ENCODE measurements at places on chromosomes 7 and 10.

- DNase-seq = no peak
These were observed 4.7 kb upstream of the UNCX start for GRCh38 chr7:1227814-1228544.

DNA sequence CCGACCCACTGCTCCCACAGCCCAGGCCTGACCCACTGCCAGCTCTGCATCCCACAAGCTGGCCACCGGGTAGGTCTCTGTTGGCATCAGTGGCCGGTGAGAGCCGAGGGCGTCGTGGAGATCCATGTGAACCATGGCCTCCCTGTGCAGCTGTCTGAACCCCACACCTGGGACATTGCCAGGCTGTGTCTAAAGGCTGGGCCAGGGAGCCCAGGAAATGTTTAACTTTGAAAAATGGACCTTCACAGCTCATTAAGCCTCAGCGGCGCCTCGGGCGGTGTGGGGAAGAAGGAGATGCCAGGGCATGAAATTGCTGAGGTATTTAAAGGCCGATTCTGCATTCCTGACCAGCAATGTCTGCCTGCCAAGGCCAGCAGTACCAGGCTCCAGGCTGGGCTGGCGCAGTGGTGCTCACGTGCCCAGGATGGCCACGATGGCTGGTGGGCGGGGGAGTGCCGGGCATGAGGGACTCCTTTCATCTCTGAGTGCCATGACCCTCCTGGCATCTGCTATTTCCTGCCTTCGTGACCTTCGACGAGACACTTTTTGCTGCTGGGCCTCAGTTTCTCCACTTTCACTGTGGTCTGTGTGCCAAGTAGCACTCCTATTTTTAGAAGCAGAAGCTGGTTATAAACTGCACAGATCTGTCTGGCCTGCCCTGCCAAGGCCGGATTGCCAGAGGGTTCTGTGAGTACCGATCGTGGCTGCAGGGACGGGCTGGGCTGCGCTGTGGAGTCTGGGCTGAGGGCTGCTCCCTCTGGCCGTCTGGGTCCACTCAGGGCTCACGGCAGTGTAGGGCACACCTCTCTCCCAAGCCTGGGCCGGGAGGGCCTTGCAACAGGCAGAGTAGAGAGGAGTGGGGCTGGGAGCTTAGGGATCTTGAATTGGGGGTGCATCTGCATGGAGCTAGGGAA, 21.8 kb downstream of the ELFN1 start:
- DNase-seq = no peak

DNA sequence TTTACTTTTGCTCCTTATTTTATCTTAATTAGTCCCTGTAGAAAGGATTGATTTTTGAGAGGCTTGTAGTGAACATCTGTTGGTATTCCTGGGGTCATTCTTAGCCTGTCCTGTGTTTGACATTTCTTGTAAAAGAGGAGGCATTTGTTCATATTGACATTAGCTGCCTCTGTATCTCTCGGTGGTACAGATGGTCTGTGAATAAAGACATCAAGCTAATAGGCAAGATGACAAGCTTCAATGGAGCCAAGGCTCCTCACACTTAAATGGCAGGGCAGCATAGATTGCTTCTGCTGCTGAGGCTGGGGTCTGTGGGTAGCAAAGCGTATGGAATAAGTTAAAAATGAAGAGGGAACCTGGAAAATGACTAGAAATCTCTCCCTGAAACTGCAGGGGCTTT, 687.6 kb downstream of the LRMDA start:
- no peak for DNase-seq

GRCh38 chr7:149071641-149072437, 18.7 kb downstream of the ZNF786 start:
- DNase-seq = peak; percentile 39

GRCh38 chr7:31106303-31107105, 54.4 kb downstream of the ADCYAP1R1 start:
- no peak for DNase-seq

GRCh38 chr7:116086547-116087045, 56.0 kb upstream of the TFEC start:
- no peak for DNase-seq

- DNase-seq = no peak
These were observed 27.3 kb upstream of the CALD1 start for GRCh38 chr7:134752006-134752760.

DNA sequence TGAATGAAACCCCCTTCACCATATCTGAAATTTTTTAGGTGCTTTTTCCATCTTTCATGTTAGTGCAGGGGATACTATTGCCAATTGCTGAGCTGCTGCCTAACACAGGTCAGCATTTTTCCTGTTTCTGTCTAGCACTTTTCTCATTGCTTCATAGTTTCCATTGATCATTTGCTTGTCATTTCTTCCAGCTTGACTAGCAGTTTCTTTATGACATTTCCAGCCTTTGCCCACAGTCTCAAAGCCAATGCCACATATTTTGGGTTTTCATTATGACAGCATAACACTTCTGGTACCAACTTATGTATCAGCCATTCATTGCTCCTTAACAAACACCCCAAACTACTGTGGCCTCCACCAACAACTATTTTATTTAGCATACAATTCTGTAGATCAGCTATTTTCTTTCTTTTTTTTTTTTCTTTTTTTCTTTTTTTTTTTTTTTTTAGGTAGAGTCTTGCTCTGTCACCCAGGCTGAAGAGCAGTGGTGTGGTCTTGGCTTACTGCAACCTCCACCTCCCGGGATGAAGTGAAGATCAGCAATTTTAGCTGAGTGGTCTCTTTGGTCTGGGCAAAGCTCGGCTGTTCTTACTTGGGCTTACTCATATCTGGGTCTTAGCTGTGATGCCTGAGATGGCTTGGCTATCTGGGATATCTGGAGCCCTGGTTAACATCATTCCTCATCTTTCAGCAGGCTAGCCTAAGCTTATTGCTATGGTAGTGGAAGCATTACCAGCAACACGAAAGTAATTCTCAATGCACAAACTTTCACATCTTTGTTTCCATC, 102.3 kb downstream of the EPC1 start:
- DNase-seq = no peak

DNA sequence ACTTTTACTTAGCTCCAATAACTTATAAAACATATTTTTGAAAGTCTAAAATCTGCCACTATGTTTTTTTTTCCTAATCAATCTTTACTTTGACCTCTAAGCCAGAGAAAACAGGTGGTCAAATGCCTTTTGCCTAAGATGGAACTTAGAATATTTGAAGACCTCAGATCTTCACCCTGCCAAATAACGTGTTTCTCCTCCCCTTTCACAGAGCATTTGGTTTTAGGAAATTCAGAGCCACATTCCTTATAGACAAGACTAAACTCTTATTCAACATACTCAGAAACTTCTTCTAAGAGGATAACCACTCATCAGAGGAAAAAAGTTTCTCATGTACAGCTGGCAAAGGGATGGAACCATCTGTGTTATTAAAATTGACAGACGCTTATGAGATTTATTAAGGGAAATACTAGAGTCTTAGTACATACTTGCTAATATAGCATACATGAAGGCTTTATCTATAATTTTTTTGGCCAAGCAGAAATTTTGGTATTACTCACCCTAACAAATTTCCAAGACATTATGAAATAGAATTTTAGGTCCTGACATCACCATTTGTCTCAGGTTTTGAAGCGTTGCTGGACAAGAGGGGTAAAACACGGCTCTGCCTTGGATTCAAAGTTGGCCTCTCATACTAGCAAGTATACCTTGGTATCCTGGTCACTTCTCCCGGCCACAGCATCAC, 2.6 kb upstream of the EGFR start:
- no peak for DNase-seq

DNA sequence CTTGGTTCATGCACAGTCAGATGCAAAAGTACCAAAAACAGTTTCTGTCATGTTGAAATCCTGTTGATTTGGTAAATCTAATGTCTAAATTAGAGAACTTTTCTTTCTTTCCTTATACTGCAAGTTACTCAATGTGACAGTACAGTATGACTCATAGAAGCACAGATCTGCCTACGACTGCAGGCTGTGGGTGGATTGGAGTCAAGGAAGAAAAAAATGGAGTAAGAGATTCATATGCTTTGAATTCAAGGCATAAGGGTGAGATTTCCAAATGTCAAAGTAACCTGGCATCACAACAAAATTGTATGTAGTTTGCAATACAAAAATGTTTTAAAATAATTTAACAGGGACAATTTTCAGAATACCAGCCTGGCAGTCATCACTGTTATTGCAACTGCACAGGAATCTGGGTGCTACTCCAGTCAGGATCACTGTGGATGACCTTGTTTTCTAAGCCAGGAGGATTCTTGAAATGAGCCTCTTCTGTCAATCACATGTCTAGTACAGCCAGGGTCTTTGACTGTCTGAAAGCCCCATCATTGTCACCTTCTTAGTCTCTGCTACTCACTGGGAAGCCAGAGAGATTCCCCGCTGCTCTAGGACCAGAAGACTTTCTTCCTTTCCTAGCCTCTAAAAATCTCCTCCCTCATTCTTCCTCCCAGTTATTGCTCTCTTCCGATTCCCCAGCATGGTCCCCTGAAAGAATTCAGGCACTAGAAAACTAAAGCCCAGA, 83.6 kb downstream of the CD36 start:
- DNase-seq = no peak

- no peak for DNase-seq
These were observed 396 bp downstream of the GRM8 start for GRCh38 chr7:127252377-127252713.

- DNase-seq = no peak
These were observed 6.5 kb downstream of the CBX3 start for GRCh38 chr7:26208040-26208439.

- no peak for DNase-seq
These were observed 440.4 kb upstream of the NRP1 start for GRCh38 chr10:33774857-33775256.

DNA sequence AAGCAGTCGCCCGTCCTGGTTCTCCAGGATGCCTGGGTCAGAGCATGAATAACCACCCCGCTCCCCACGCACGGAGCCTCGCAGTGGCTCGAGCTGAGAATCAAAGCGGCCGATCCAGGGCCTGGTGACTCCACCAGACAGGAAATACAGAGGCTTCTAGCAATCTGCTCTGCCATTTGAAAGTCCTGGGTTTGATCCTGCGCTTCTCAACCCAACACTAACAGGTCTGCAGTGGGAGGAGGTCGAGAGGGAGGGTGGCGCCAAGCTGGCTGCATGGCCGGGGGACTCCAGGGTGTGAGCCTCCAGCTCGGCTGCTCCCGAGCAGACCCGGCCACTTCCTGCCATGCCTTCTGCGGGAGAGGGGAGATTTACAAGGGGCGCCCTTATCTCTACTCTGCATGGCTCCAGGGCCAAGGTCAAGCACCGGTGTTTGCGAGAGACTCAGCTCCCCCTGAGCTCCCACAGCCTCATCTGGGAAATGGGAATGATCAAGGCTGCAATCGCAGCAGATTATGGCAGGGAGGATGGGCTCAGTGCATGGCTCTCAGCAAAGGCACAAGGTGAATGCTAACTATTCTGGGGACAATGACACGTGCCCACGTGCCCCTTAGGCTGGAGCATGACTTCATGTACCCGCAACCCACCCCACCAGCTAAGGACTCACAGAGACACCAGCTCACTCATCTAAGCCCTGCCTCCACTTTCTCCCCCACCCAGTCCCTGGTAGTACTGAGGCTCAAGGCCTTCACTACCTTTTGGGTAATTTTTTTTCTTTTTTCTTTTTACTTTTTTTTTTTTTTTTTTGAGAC, 73.9 kb upstream of the TNRC18 start:
- no peak for DNase-seq

GRCh38 chr10:112447620-112447928, 559 bp downstream of the VTI1A start:
- no peak for DNase-seq

- no peak for DNase-seq
These were observed 1.9 kb downstream of the SCART1 start for GRCh38 chr10:133455611-133456031.

DNA sequence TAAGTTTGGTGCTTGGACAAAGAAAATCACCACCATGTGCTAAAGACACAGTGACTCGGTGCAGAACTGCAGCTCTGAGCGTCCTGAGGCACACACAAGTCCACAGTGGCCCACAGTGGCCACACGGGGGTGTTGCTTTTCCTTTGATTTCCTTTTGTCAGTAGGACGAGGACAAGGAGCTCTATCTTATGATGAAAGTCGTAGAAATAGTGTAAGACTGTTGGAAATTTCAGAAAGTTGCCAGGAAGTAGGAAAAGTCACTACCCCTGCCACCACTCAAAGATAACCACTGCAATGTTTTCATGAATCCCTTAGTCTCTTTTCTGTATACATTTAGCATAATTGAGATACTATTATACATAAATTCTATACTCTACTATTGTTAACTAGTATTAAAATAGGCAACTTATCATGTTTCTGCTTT, 146.0 kb downstream of the TNS3 start:
- DNase-seq = no peak

- no peak for DNase-seq
These were observed 73.2 kb downstream of the RHOBTB1 start for GRCh38 chr10:60870803-60871202.

- DNase-seq = no peak
These were observed 556.5 kb upstream of the LRRN3 start for GRCh38 chr7:110534241-110534931.

DNA sequence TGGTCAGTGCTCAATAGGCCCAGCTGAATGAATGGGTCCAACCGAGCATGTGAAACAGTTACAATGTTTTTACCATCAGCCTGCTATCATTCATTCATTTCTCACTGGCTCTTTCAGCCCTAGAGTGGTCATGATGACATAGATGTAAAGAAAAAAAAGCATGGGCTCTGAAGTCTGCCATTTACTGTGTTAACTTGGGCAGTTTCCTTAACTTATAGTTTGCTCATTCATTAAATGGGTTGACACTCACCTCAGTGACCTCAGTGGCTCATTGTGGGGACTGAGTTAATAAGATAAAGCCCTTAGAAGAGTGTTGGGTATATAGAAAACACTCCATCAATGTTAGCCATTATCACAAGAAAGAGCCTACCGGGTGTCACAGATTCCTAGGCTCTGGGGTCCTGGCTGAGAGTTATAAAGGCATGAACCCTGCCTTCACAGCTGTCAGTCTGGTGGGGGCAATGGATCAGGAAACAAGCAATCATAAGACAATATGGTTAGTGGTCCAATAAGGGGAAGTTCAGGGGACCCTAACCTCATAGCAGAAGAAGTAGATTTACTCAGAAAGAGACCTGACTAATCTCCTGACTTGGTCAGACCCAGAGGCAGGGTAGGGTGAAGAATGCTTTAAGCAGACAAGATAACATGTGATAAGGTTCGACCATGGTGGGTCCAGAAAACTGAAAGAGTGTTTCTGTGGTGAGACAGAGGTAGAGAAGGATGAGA, 29.7 kb upstream of the GPAM start:
- DNase-seq = no peak

- no peak for DNase-seq
These were observed 30.3 kb downstream of the ARL5B start for GRCh38 chr10:18689498-18689897.

DNA sequence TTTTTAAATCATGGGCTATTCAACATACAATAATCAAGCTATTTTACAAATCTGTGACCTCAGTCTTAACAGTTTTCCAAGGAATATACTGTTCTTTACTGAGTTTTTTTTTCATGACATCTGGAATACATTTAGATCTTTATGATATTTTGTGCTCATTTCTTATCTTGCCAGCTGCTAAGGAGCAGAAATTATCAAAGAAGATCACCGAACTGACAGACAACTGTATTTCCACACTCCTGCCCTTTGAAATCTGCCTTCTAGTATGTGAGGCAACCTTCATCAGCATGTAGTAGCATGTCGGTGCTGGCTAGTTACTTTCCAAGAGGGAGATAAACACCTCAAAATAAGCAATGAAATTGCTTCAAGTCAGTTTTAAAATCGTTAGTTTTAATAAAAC, 66.4 kb downstream of the NHLRC2 start:
- no peak for DNase-seq

All from activated T-helper 1 cell treated with anti-CD3 and anti-CD28 coated beads, Interleukin-2, amount 50 U/mL, for 16 hours (primary cell).